ENCODE measurements at places on chromosomes 5 and 9.
A peak's percentile ranks its signal among the peaks of the same experiment; 100 is the strongest.

- no peak for DNase-seq
Measured at GRCh38 chr5:132764051-132764450, 13.0 kb downstream of the SEPTIN8 start.

GRCh38 chr5:73587923-73588322 is 22.4 kb downstream of the UTP15 start:
- DNase-seq = no peak

DNA sequence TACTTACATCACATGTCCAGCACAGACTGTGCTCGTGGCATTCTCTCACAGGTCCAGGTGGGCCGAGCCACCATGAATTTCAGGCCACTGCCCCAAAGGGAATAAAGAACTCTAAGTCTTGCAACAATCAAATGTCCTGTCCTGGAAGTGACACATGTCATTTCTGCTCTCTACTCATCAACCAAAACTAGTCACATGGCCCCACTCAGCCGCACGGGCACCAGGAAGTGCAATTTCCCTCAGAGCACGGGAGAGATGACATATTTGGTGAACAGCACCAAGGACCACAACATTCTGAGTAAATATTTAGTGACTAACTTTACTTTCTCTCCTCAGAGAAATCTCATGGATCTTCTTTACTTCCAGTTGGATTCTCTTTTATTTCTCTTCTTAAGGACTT is 131.1 kb upstream of the TUT7 start:
- no peak for DNase-seq

GRCh38 chr9:98479967-98480847 is 224.8 kb upstream of the TBC1D2 start:
- DNase-seq = no peak

DNA sequence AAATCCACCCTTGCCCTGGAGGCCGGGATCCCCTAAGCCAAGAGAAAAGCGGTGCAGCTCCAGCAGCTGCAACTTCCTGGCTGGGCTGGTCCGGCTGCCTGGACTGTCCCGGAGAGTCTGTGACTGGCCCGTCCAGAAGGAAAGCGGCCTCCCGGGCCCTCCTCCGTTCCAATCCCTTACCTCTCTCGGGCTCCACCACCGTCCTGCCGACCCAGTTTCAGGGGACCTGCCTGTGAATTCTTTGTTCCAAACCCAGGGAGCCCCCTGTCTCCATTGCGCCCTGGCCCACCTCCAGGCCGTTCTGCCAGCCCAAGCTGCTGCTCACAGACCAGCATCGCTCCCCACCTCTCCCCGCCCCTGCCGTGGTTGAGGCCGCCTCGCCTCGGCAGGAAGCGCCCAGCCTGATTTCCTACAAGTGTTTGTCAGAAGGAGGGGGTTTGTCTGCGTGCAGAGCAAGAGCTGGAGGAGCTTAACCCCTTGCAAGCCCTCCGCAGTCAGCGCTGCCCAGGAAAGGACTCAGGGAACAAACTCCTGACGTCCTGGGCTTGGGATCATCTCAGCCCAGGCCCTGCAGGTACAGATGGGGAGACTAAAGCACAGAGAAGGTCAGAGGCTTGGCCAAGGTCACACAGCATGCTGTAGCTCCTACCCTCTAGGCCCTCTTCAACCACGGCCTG is at the start of gene AKNA:
TSS of gene AKNA (minus strand) at position 303 of the 677 bp plus-strand sequence. CDS start 6,649 bp downstream, outside the sequence.
- DNase-seq = peak; percentile 84

DNA sequence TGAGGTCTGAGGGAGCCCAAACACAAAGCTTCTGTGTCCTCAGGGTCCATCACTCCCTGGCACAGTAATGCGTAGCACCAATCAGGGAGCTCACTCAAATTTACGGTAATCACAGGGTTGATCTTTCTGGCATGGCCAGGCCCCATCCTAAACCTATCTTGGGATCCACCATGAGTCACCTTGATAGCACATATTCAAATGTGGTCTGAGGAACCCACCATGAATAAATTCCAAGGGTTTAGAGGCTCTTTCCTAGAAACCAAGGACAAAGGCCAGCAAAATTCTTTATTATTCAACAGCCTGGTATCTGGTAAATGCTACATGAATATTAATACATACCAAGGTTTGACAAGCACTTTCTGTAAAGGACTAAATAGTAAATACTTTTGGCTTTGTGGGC is 254.5 kb downstream of the TLR4 start:
- no peak for DNase-seq

GRCh38 chr9:106649664-106650063 is 213.3 kb upstream of the ZNF462 start:
- no peak for DNase-seq

- DNase-seq = no peak
Measured at GRCh38 chr5:122420537-122421236, 108.7 kb downstream of the SNCAIP start.

GRCh38 chr5:118937393-118938061 is 50.8 kb downstream of the DTWD2 start:
- DNase-seq = no peak

- no peak for DNase-seq
Measured at GRCh38 chr5:147474140-147474539, 35.7 kb downstream of the DPYSL3 start.

GRCh38 chr5:171770153-171770552 is 15.5 kb upstream of the SMIM23 start:
- no peak for DNase-seq

DNA sequence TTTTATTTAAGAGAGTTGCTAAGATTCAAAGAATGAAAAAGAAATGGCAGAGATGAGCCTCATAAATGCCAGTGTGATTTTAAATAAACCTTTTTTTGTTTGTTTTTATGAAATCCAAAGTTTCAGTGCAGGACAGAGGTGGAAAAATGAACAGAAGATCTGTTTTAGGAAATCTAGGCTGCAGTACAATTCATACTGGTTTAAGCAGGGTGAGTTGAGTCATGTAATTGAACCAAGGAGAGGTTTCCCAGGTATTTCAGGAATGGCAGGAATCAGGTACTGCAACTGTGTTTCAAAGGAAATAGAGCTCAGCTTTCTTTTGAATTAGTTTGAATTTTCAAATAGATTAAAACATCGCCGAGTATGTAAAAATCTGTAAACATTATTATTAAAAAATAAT is 3.0 kb upstream of the ANKRD31 start:
- DNase-seq = no peak
